ENCODE measurements at places on chromosomes 2 and 18.

DNA sequence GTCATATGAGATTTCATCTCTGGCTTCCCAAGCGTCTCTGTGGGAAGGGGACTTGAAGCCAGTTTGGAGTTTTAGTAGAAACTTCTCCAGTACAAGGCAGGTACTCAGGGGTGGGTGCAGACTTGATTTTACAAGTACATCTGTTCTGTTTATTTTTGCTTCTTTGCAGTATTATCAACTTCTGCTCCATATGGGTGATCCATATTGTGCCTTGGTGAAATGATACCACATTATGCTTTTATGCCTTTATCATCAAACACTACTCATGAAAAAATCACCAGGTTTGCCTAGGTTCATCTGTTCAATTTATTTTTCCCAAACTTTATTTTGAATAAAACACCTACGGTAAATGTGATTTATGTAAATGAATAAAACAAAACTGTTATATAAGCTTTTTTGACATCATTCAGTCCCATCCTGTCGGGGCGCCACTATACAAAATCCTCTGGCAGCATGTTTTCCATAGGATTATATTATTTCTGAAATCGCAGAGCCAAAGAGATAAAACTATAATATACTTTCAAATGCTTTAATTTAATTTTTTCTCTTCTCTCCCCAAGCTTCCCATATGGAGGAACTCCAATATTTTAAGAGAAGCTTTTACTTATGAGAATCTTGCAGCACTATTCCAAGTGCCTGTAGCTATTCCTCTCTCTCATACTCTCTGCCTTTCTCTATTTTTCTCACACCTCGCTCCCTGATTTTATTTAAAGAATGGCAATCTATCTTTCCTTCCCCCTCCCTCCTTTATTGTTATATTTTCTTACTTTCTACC lies 490.9 kb downstream of the RNF144A start:
- no peak for DNase-seq
- no peak overlapping the region for H3K27ac ChIP-seq
- no peaks in the 10 kb centered on the region for H3K4me1 ChIP-seq
- no peaks in the 10 kb centered on the region for H3K36me3 ChIP-seq
- no peak overlapping the region for H3K4me3 ChIP-seq
- H3K27me3 ChIP-seq, result no peaks in the 10 kb centered on the region

- no peaks in the 10 kb centered on the region for H3K4me1 ChIP-seq
- no peak for DNase-seq
- no peaks in the 10 kb centered on the region for H3K27me3 ChIP-seq
- no peaks in the 10 kb centered on the region for H3K36me3 ChIP-seq
Measured at GRCh38 chr18:72819050-72819449, 48.7 kb downstream of the NETO1 start.

DNA sequence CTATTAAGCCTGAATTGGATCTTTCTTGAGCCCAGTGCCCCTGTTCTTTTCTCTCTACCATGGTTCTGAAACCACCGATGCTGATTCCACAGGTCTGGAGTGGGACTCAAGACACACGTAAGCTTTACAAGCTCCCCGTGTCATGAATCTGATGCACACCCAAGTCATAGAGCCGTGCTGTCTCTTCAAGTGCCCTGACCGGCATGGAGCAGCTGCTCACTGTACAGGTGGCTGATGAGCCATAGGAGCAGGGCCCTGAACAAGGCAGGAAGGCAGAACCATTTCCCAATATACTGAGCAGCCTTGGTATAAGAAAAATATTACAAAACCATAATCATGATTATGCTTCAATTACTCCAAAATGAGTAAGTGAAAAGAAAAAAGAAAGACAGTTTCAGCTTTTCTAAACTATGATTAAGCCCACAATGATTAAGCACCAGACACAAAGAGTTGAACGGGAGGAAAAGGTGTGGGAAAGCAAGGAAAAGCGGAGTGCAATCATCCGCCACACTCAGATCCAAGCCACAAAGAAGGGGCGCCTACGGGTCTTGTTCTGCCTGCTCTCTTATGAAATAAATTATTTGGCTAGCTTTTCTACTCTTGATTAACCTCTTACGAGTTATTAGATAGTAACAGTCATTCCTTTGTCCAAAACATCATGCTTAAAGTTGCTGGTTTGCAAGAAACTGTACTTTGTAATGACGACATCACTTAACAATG lies 41.7 kb downstream of the NOL10 start:
- no peak overlapping the region for H3K27ac ChIP-seq
- H3K4me3 ChIP-seq, result no peak overlapping the region
- H3K36me3 ChIP-seq, result peaks cover 19% of the 10 kb centered on the region
- DNase-seq, result no peak
- no peaks in the 10 kb centered on the region for H3K27me3 ChIP-seq
- no peaks in the 10 kb centered on the region for H3K4me1 ChIP-seq

- no peaks in the 10 kb centered on the region for H3K4me1 ChIP-seq
- H3K4me3 ChIP-seq, result no peak overlapping the region
- no peaks in the 10 kb centered on the region for H3K36me3 ChIP-seq
- no peak overlapping the region for H3K27ac ChIP-seq
- peak; percentile 19 for DNase-seq
Measured at GRCh38 chr2:63424329-63425078, 163.8 kb downstream of the WDPCP start.

- no peak overlapping the region for H3K27ac ChIP-seq
- H3K4me3 ChIP-seq, result no peak overlapping the region
- H3K27me3 ChIP-seq, result no peaks in the 10 kb centered on the region
- no peak for DNase-seq
- H3K4me1 ChIP-seq, result no peaks in the 10 kb centered on the region
Measured at GRCh38 chr2:213787869-213788268, 503.6 kb downstream of the SPAG16 start.

- H3K27ac ChIP-seq, result no peak overlapping the region
- H3K27me3 ChIP-seq, result no peaks in the 10 kb centered on the region
- no peak overlapping the region for H3K4me3 ChIP-seq
- no peaks in the 10 kb centered on the region for H3K36me3 ChIP-seq
Measured at GRCh38 chr2:85342156-85342555, 12.2 kb downstream of the RETSAT start.

DNA sequence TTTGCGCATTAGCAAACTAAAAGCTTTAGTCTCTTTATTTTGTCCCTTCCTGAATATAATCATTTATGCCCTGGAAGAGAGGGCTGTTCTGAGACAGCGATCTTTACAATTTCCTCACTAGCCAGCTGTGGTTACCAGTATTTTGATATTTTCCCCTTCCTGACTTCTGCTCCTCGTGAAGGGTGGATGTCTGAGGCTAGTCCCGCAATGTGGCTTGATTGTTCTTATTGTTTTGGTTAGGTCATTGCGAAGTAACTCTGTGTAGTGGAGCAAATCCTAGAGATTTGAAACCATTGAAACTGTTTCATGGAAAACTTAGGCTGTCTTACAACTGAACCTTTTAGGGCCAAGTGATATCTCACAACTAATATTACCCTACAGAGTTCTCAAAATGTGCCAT lies 2.4 kb downstream of the MRPL33 start:
- H3K27ac ChIP-seq, result no peak overlapping the region
- H3K4me3 ChIP-seq, result no peak overlapping the region
- no peaks in the 10 kb centered on the region for H3K36me3 ChIP-seq

DNA sequence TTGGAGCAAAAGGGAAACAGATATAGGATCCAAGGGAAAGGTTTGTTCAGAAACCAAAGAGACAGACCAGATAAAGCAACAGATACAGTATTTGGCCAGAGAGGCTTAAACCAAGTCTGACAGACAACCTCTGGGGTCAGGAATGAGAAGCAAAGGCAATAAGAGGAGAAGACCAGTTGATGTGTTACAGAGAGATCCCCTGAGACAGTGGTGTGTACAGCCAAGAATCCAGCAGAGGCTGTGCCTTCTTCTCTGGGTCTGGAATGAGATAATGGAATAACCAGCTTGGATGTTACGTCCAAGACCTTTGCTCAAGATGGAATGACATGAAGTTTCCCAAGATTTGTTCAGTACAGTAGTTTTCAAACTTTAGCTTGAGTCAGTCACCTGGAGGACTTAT lies 61.1 kb downstream of the MDH1 start:
- DNase-seq, result no peak
- H3K27ac ChIP-seq, result no peak overlapping the region
- H3K4me3 ChIP-seq, result no peak overlapping the region
- no peaks in the 10 kb centered on the region for H3K36me3 ChIP-seq

DNA sequence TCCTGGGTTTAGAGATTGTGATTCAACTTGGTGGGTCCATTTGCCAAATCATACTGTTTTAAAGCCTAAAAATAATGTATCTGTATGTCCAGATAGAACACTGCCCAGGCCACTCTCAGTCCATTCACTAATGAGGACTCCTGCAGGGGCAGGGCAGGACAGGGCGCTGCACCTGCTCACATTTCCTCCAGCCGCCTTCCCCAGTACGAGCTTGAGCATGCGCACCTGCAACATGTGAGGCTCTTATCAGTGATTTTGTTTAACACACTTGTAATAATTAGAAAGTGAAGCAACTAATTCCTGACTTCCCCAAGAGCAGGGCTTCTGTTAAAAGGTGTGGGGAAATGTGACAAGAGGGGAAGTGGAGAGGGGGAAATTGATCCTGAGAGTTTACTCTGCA lies 89.7 kb downstream of the AFF3 start:
- no peak overlapping the region for H3K27ac ChIP-seq
- no peaks in the 10 kb centered on the region for H3K4me1 ChIP-seq
- H3K27me3 ChIP-seq, result no peaks in the 10 kb centered on the region
- DNase-seq, result no peak

GRCh38 chr2:42809819-42810120 lies 17.4 kb upstream of the HAAO start:
- peak; percentile 86 for DNase-seq
- H3K27me3 ChIP-seq, result no peaks in the 10 kb centered on the region
- H3K36me3 ChIP-seq, result no peaks in the 10 kb centered on the region
- peak overlapping the region; percentile 42 for H3K4me3 ChIP-seq
- no peak overlapping the region for H3K27ac ChIP-seq

DNA sequence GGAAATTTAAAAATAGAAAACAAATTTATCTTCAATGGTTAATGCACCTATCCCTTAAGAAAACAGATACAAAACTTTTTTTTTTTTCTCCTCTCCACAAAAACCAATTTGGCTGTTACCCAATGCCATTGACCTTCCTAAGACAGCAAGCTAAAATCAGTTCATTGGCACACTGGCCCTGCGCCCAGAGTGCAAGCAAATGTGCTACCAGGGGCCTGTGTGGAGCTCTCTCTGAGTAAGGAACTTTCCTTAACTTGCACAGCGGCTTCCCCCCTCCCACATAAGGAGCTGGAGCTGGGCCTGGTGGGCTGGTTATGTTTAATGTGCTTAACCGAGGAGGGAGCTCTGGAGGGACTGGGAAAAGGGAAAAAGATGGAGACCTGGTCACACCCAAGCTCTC lies 17.6 kb upstream of the POU3F3 start:
- no peak for DNase-seq
- H3K4me1 ChIP-seq, result no peaks in the 10 kb centered on the region
- no peak overlapping the region for H3K4me3 ChIP-seq
- no peaks in the 10 kb centered on the region for H3K27me3 ChIP-seq
- no peaks in the 10 kb centered on the region for H3K36me3 ChIP-seq

- no peaks in the 10 kb centered on the region for H3K36me3 ChIP-seq
- no peak overlapping the region for H3K27ac ChIP-seq
- no peak for DNase-seq
Measured at GRCh38 chr18:76993573-76993972, 139.0 kb downstream of the MBP start.

DNA sequence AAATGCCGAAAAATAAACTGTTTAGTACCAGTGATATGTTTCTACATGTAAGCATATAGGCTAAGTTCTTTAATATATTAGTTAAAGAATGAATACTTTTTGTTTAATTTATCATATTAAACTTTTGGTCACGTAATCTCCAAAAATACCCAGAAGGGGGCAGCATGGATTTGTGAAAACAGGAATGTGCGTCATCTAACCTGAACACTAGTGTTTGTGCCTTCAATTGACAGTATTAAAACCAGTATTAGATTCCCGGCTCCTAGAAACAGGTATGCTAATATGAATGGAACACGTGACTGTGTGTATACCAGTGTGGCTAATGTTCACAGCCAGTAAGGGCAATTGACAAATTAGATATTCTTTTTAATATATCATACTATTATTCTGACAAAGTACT lies 51.8 kb downstream of the WDR7 start:
- H3K4me3 ChIP-seq, result no peak overlapping the region
- no peak for DNase-seq
- no peaks in the 10 kb centered on the region for H3K36me3 ChIP-seq
- H3K27me3 ChIP-seq, result no peaks in the 10 kb centered on the region
- no peaks in the 10 kb centered on the region for H3K4me1 ChIP-seq

Data from H1 (cell line).